HS-27A (cell line): ENCODE measurements at places on chromosomes 12 and 14.

DNA sequence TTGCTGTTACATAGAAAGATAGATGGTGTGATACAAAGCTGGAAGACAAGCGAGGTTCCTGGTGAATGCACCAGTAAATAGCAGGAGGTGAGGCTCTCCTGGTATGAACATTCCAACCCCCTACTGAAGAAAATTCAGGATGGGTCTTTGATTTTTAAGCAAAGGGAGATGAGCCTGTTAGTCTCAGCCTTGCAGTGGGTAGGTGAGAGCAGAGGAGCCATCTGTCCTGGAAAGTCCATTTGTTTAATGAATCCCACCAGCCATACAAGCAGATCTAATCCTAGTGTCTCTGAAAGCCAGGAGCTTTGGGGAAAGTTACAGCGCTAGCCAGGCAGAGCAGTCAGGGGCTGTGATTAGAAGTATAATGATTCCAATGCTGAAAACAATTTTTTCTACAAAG is 234.8 kb upstream of the FOXN3 start:
- no peak for DNase-seq

DNA sequence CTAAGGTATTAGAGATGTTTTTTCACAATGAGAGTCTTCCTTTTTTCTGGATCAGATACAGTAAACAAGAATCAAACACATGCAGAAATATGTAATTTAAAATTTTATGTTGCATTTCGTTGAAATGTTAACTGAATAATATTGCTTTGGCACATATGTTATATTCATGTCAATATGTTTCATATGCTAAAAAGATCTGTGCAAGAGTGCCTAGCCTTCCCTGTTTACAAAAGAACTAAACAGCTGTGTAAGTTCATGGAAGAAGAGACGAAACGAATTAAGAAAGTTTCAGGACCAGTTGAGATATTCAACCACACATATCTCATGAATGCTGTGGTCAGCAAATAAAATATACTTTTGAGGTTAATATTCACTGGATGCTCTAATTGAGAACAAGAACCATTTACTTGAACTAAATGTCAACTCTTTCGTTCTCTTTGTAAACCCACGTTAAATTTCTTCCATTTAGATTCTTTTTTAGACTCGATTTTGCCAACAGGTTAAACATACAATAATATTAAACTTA is 289.5 kb downstream of the FOXG1 start:
- no peak for DNase-seq

GRCh38 chr12:106634206-106634605 is 51.4 kb downstream of the RFX4 start:
- no peak for DNase-seq

DNA sequence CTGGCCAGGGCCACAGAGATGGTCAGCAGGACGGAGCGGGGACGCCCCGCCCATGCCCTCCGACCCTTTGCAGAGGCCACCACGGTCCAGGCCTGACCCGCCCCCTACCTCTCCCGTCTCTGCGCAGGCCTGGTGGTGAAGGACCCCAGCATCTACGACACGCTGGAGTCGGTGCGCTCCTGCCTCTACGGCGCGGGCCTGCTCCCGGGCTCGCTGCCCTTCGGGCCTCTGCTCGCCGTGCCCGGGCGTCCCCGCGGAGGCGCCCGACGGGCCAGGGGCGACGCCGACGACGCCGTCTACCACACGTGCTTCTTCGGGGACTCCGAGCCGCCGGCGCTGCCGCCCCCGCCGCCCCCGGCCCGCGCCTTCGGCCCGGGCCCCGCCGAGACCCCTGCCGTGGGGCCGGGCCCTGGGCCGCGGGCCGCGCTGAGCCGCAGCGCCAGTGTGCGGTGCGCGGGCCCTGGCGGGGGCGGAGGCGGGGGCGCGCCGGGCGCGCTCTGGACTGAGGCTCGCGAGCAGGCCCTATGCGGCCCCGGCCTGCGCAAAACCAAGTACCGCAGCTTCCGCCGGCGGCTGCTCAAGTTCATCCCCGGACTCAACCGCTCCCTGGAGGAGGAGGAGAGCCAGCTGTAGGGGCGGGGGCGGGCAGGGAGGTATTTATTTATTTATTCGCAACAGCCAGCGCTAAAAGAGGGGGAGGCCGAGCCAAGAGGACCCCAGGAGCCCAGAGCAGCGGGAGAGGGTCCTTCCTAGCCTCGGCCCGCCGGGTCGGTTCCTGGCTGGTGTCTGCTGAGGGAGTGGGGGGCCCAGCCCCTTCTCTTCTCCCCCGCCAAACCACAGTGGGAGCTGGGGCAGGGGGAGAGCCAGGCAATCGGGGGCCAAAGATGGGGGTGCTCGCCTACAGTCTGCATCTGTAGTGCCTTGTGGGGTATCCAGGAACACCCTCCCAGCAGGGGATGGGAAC is 8.1 kb downstream of the TAMALIN start:
- no peak for DNase-seq

DNA sequence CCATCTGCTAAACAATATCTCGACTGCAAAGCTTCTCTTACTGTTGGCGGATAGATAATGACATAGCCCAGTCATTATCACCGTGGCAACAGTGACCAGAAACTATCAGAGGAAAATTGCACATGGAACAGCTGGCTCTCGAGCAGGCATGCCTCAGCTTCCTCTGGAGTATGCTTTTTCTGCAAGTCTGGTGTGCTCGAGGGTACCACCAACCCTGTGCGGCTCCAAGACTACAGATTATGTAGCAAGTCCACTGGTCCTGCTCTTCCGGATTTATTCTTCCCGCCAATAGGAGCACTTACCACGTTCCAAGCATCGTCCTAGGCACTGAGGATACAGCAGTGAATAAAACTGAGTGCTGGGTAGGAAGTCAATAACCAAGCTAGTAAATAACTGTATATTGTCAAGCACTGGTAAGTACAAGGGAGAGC is 1.4 kb upstream of the GLRX5 start:
- no peak for DNase-seq

DNA sequence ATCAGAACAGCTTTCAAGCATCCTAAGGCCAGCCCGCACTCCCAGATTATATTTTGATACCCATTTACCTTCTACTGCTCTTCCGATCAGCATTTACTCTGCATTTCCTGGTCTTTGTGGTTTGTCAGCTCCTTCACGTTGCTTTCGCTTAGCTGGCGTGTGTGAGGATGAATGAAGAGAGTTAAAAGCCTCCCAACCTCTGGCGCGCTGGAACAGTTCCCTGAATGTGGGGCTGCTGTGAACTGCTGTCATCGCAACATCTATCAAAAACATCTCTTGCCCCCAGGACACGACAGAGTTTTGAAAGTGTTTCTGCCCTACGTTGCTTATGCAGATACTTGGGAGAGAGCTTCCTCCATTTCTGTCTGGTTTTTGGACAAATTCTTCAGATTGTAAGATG is 129.2 kb downstream of the KCNA5 start:
- no peak for DNase-seq

DNA sequence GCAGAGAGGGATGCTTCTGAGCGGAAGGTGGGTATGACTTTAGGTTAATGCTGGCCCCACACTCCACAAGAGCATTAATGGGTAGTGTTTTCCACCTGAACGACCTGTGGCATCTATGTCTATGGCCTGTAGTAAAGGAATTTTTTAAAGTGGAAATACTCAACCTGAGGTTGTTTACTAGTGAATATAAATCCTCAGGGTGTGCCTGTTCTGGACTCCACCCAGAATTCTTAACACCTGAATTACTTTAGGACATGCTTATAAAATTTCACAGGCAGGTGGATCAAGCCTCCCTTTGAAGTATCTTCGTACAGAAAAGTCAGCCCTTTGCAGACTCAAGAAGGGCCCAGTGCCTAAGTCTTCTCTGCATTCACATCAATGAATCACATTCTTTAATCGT is 196.1 kb downstream of the ESR2 start:
- DNase-seq: no peak

DNA sequence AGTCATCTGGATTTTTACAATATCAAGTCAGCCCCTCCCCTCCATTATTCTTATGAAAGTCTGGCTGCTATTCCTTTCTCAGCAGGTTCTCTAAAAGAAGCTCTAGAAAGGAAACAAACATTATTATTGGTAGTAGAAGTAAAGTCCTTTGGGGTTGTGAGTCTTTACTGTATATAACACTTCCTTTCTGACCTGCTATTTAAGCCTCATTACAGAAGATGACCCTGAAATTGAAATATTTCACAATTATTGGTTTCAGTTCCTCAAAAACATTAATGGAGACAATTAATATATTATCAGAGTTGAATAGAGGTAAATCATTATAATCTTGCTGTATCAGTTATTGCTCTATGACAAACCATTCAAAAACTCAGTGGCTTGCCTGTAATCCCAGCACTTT is 19.3 kb downstream of the PLEKHA5 start:
- DNase-seq: no peak

DNA sequence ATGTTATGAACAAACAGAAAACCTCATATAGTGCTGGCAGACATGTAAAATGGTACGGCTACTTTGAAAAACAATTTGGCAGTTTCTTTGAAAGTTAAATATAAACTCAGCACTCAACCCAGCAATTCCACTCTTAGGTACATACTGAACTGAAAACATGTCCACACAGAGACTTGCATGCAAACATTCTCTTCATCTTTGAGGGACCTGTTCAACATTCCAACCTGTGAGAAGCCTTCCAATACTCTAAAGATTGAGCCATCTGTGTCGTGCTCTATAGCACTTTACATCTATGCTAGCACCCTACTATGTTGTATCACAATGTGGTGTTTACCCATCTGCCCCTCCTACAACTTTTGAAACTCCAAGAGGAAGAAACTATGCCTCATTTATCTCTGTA is 79.3 kb downstream of the DNAI7 start:
- DNase-seq: no peak

GRCh38 chr14:44778604-44779003 is 183.1 kb downstream of the KLHL28 start:
- peak; percentile 8 for DNase-seq

DNA sequence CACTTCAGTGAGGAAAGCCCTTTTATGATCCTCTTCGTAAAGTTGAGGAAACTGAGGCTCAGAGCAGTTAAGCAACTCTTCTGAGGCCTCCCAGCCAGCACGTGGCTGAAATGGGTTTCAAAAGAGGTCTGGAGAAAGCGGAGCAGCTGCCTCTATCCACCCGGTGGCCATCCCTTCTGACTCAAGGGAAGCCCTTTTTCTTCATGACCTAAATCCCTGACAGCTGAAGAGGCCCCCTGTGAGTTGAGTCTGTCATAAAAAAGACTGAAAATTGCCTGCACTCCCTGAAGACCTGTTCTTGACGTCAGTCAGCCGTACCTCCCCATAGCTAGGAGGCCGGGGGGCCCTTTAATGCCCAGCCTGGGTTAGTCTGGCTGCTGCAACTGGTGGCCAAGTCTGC is 10.7 kb downstream of the CMKLR1 start:
- DNase-seq: no peak

DNA sequence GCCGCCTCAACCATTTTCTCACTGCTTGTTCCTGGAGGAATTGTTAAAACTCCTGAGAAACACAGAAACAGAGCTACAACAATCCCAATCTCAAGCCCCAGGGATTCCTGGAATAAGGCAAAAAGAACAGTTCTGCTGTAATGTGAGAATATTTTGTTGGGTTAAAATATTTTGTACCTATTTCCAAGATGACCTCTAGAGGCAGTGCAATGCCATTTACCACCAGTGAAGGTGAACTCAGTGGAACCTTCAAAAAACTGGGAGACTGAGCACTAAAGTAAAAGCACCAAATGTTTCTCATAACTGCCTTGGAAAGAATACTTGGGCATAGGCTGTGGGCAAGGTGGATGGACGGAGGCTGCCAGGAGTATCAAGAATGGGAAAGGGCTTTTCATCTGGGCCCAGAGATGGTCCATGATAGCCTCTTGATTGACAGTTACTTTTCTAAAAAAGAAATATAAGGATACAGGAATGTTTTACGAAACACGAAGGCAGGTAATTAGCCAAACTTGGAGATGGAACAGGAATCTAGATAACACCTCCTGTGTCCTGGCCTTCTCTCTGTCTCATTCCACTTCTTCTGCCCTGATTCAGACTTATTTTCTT is 334.0 kb upstream of the FLRT2 start:
- no peak for DNase-seq

DNA sequence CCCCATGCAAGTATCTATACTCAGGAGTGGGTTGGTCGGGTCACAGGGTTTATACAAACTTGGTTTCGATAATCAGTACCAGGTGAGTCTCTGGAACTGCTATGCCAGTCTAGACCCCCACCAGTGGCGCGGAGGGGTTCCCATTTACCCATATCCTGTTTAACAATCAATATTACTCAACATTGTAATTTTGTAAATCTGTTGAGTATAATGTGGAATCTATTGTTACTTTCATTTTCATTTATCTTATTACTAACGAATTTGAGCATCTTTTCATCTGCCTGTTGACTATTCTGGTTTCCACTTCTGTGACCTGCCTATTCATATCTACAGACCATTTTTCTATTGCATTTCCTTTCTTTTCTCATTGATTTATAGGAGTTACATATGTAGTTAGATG is 275.2 kb upstream of the CRY1 start:
- DNase-seq: no peak

GRCh38 chr12:118359541-118359915 is 13.2 kb downstream of the TAOK3 start:
- DNase-seq: no peak

DNA sequence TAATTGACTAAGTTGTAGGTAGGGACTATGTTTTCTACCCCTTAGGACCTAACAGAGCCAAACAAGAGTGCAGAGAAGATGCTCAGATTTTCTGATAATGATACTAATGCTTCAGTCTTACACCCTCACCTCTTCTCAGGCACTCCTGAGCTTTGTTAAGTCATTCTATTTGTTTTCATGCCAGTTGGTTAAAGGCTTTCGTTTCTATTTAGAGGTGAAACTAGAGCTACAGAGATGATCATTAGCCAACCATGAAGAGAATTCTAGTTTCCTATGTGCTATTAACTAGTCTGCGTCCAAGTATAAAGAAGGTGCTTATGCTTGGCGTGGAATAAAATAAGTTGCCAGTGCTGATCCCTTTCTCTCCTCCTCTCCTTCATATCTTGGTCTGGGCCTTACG is 34.6 kb upstream of the PYGL start:
- DNase-seq: no peak

DNA sequence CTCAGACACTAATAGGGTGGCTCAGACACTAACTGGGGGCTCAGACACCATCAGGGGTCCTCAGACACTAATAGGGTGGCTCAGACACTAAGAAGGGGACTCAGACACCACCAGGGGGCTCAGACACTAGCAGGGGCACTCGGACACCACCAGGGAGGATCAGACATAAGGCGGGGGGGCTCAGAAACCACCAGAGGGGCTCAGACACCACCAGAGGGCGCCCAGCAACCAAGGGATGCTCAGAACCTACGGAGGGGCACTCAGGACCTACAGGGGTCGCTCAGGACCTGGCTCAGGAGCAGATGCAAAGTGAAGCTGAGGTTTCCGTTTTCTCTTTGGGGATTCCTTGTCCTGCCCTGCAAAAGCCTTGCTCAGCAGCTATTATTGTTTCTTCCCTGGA is 448.5 kb downstream of the TMEM121 start:
- no peak for DNase-seq
